ENCODE measurements at places on chromosomes 3 and 15.

DNA sequence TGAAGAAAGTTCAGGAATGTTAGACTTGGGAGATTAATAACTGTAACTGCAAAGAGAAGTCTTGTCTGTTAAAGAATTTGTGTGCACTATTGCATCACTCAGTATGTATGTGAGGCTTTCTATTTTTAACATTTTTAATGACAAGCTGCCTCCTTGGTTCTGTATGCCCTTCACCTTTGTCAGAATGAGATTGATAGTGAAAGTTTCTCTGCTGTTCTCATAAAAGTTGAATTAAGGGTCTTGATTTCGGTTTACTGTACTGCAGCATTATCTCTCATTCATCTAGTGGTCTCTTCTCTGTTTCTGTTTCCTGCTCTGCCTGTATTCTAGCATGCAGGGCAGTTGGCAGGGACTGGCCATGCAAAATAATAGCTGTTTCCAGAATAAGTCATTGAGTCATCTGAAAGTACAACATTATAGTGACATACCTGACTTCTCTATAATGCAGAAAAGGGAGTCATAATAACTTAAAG is 454.9 kb downstream of the IL5RA start:
- no peak for DNase-seq

GRCh38 chr3:30426293-30426993 is 180.0 kb upstream of the TGFBR2 start:
- DNase-seq = peak; percentile 23

DNA sequence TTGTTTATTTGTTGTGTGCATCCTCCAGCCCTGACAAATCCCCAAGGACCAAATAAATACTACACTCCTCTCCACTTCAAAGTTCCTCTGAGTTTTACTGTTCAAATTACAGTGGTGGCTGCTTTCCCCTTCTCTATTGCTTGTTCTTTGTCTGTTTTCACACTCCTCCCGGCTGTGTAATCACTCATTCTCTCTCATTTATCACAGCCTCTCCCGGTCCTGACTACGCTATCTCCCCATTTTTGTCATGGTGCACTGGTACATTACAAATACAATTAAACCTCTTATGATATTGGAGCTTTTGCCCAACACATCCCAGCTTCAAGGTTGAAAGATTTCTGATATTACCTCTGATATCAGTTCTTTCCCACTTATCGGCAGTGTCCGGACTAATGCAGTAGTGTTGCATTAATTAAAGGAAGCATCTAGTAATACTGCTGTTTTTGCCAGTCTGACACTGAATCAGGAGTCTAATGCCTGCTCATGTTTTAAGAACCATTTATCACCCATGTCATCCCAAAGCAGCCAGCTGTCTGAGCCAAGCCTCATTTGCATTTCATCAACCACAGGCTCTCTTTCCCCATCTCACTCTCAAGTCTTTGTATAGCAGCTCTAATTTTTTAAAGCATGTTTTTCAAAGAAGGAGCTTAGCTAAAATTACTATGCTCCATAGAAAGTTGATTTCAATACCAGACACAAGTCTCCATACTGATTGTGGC is 740.5 kb downstream of the ROBO2 start:
- no peak for DNase-seq

DNA sequence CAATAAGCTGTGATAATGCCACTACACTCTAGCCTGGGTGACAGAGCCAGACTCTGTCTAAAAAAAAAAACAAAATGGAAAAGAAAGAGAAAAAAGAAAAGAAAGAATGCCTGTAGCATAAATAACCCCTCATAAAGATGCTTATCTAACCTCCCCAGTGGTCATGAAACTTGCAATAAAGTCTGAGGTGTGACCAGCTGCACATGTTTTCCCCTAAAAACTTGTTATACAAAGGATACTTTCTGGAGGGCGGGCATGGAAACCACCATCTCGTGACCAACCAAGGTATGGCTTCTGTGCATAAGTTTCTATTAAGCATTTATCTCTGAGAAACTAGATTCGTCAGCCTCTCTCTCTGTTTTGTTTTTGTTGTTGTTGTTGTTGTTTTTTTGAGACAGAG is 21.8 kb downstream of the CCDC32 start:
- DNase-seq = no peak
